ENCODE measurements at places on chromosomes 3 and 15. TPM values are rescaled to one million over a fixed set of nuclear protein-coding genes. Genes with fewer than 3 reads are reported as not detected.
A peak's percentile ranks its signal among the peaks of the same experiment; 100 is the strongest.

DNA sequence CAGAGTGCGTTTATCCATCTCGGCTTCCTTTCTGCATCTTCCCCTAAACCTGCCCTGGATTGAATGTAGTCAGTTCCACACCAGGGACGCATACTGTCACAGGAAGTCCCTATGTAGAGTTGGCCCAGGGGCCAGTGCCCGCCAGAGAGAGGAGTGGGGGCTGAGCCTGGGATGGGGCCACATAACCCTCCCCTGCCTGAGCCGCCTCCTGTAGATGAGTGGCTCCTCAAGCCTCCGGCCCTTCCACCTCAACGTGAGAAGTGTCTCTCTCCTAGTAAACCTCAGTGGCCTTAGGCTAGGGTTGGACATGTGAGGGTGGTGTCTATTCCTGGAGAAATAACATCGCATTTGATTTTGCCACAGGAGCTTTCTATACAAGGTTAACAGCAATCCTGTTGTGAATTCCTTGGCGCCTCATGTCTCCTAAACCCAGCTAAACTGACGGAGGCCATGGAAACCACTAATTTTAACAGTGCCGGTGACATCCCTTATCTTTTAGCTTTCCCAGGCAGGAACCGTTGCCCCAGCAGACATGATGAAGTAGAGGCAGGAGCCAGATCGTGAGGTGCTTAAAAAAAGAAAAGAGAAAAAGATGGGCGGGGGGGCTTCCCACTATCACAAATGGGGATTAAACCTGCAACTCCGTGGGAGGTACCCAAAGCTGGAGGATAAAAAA is 171.1 kb downstream of the CHDH start:
- peak; percentile 34 for DNase-seq

The HMCES gene
- total RNA-seq, result 58.3 TPM

DNA sequence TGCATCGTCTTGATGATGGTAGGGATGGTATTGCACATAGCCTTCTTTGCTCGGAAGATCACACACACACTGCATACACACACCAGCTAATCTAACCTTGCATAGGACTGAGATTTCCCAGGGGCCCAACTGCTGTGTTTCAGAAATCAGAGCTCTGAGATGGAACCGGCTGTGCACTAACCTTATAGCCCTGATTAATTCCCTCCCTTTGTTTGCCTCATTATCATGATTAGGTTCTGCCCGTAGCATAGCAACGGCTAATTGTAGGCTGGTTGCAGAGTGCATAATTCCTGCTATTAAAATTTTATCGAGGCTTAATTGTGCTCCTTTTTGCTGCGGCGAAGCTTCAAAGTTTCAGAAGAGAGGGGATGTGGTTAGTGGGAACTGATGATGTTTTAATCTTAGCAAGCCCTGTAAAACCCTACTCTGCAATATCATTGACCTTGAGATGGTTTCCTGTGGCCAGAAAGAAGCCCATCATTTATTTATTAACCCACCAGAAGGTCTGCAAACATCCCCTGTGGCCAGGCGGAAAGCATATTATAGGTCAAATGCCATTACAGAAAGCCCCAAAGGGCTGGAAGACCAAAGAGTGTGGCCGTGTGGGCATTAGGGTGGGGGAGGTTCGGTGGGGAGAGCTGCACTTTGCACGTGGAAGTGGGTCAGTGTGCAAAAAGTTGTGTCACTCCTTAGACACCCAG is 56.2 kb upstream of the GLCE start:
- DNase-seq, result no peak

- no peak for DNase-seq
Measured at GRCh38 chr3:78434801-78435200, 1333.0 kb downstream of the ROBO1 start.

- DNase-seq, result peak; percentile 77
Measured at GRCh38 chr15:81400640-81401236, 26.7 kb upstream of the TMC3 start.

The DMXL2 gene
- total RNA-seq, result 3.4 TPM

DNA sequence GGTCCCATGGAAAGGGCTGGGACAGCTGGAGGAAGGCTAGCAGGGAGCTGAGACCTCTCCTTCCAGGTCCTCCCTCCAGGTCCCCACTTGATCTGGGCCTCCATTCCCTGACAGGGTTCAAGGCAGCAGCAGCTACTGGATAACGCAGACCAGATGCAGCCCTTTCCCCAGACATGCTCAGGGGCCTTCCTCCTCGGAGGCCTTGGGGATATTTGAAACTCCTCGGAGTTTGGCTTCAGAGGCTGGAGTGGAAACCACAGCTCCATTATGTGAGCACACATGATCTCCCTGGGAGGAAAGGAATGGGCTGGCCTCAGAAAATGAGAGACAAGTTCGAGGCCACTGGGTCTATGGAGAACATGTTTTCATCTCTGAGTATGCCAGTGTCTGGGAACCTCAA is 119.3 kb downstream of the SMAD6 start:
- no peak for DNase-seq

- no peak for DNase-seq
Measured at GRCh38 chr3:66236281-66236680, 15.5 kb downstream of the SLC25A26 start.

DNA sequence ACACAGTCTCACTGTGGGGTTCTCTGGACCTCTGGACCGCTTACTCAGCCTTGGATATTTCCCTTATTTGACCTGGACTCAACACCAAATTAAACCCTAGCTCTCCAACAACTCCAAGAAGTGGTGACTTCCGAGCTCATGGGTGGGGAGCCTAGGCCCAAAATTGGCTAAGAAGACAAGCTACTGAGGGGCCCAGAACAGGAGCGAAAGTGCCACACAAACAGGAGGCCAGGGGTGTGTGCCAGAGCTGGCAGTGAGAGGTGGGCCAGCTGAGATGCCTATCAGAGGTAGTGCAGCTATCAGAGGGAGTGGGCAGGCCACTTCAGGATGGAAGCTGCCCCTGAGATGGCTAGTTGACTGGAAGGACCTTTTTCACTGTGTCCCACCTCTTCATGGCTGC is 151.1 kb upstream of the PRR20G start:
- DNase-seq, result no peak

The CSPG5 gene
- 2.0 TPM for total RNA-seq

DNA sequence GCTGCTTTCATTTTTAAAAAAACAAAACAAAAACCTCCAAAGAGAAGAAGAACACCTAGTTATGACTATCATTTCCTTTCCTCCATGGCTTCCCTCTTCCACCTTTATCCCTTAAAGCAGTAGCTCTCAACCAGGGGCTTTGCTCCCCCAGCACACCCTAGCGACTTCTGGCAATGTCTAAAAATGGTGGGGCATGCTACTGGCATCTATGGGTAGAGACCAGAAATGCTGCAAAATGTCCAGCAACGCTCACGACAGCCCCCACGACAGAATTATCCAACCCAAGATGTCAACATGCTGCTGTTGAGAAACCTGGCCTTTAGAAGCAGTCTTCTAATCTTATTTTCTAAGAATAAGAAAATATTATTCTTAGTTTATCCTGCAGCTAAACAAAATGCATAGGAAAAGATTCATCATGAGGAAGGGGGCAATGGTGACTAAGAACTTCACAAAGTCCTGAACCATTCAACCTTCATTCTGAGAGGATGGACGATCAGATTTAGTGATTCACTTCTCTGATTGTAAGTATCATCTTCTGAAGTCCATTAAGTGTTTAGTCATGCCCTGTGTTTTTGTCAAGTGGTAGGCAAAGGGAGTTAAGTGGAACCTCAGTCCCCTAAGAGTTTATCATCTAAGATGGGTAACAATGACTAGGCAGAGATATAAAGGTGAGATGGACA is 81.7 kb downstream of the CCNL1 start:
- no peak for DNase-seq

GRCh38 chr3:114498539-114499370 is 204.9 kb downstream of the TIGIT start:
- DNase-seq, result no peak

DNA sequence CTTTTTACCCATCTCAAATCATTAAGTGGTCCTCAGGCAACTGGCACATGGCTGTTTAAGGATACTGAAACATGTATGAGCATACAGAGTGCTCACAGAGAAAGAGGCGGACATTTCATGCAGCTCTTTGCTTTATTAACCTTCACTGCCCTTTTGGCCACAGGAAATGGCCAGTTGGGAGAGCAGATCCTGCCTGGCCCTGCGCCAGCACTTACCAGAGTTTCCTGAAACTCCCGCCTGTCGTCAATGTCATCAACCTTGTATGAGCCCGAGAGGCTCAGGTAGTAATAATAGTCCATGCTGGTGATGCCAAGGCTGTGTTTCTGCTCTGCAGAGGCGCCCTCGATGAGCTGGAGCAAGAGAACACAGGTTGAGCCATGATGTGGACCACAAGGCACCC is 17.8 kb downstream of the LDHAL6B start:
- DNase-seq, result no peak

GRCh38 chr3:150040097-150040496 is 69.4 kb upstream of the PFN2 start:
- DNase-seq, result no peak

The ECE2 gene
- total RNA-seq, result not detected

GRCh38 chr3:191434024-191434423 is 26.9 kb upstream of the PYDC2 start:
- no peak for DNase-seq

DNA sequence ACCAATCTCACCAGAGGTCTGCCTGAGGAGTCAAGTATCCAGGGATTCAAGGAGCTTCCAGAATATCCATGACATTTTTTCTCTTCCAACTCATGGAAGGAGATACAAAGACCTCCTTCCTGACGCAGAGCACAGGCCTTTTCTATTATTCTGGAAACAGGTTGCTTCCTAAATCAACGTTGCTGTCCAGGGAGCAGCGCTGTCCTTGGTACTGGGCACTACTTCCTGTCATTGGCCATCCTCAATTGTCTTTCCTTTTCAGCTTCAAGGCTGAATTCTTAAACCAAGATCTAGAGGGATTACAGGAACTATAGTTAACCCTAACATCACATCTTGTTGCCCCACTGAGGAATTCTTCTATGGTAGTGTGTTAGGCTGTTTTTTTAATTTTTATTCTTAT is 50.4 kb upstream of the TBC1D21 start:
- DNase-seq, result no peak

- DNase-seq, result peak; percentile 94
Measured at GRCh38 chr15:69755551-69756310, 303.1 kb downstream of the RPLP1 start.

- no peak for DNase-seq
Measured at GRCh38 chr3:127484601-127485388, 105.7 kb downstream of the TPRA1 start.

GRCh38 chr3:114144909-114145688 is 33.8 kb downstream of the DRD3 start:
- no peak for DNase-seq

DNA sequence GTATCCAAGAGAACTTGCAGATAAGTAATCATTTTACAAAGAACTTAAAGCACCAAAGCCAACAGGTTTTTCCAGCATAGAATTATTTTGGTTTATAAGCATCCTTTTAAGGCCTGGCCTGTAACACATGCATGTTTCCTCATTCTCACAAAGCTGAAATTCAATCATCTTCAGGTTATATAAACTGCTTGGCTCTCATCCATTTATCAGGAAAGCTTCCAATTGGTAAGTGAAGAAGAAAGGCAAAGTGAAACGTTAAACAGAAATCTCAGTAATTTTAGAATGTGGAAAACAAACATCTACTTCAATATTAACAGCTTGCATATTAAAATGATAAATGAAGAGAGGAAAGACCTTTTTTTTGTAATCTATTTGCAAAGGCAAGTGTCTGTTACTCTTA is 1.6 kb downstream of the SERP1 start:
- no peak for DNase-seq

- DNase-seq, result no peak
Measured at GRCh38 chr3:50502225-50502583, 1.2 kb downstream of the CACNA2D2 start.

The TBC1D21 gene
- total RNA-seq, result not detected

The LRRN1 gene
- 0.05 TPM for total RNA-seq

Data from activated CD4-positive, alpha-beta T cell treated with anti-CD3 and anti-CD28 coated beads, Interleukin-2, amount 10 ng/mL, durations not matched to agents 24 days and 14 days (primary cell).